ENCODE measurements at places on chromosomes 4 and X. TPM values are rescaled to one million over a fixed set of nuclear protein-coding genes. Genes with fewer than 3 reads are reported as not detected.
A peak's percentile ranks its signal among the peaks of the same experiment; 100 is the strongest.

The HSFX4 gene
- total RNA-seq, result not detected

GRCh38 chrX:154097003-154097588, 421 bp downstream of the MECP2 start:
- DNase-seq, result peak; percentile 87

The CRMP1 gene
- not detected for total RNA-seq

DNA sequence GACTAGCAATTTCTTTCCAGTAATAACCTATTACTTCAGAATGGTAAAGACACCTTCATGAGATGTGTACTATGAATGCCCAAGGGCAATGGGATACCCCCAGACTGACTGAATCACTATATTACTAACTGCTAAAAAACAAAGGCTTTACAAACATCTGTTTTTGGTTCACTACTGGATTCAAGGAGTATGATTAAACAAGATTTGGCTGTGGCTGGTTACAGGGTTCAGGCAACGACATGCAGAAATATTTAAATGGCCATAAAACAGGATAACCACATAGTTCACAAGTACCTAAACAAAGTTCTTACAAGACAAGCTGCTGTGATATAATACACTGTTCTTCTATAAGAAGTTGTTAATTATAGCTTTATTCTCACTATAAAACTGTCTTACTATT, 128.2 kb downstream of the FRYL start:
- DNase-seq, result no peak

DNA sequence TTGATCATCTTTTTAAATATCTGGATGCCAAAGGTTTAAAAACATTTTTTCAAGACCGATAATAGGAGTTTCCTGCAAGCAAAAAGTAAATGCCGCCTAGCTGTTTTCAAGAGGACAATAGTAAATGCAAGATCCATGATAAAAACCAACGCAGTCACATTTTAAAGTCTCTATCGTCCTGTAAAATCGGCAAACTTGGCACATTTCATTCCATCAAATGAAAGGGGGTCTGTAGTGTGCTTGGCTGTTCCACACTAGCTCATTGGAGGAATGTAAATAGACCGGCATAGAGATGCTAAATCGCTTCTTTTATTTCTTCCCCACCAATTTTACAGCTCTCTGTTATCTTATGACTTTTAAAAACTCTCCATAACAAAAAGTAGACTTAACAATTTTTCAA, 202.2 kb downstream of the NLGN4X start:
- no peak for DNase-seq

The DRP2 gene
- total RNA-seq, result 0.28 TPM

Measured in activated CD4-positive, alpha-beta T cell treated with anti-CD3 and anti-CD28 coated beads, Interleukin-2, amount 10 ng/mL, durations not matched to agents 24 days and 14 days (primary cell).